Chondrocyte (in vitro differentiated cells): ENCODE measurements at places on chromosomes 5 and 9. TPM values are rescaled to one million over a fixed set of nuclear protein-coding genes. Genes with fewer than 3 reads are reported as not detected.

Gene PCDHB4
- total RNA-seq: 2.0 to 5.4 TPM (median 2.0 TPM) in 3 replicates

Gene NFIB
- 28.2 to 66.3 TPM (median 63.1 TPM) in 3 replicates for total RNA-seq

Gene NUP155
- 19.3 to 26.1 TPM (median 19.3 TPM) in 3 replicates for total RNA-seq

Gene GMCL2
- total RNA-seq: not detected in 3 replicates

Gene SLC2A8
- total RNA-seq: 14.1 to 16.4 TPM (median 15.3 TPM) in 3 replicates

GRCh38 chr5:83084336-83084735 lies 7.0 kb downstream of the XRCC4 start:
- no peak for DNase-seq

- no peak for DNase-seq
These were observed 53.6 kb downstream of the WNK2 start for GRCh38 chr9:93237540-93237939.

DNA sequence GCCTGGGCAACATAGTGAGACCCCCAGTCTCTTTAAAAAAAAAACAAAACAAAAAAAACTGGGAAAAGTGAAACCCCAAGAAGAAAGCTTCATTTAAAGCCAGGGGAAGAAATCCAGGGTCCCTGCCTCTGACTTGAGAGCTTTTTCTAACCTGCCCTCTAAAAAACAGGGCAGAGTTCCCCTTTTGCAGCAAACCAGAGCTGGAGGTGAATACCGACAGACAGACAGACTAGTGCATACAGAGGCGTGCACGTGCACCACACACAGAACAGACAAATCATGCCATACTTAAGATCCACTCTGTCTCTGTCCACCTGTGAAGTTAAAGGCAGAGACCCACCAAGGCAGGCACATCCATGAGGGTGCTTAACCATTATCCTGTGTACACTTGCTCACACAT lies 11.7 kb upstream of the AQP3 start:
- DNase-seq: no peak
